GM13976 (cell line): ENCODE measurements at places on chromosomes 3 and 15.
A peak's percentile ranks its signal among the peaks of the same experiment; 100 is the strongest.

DNA sequence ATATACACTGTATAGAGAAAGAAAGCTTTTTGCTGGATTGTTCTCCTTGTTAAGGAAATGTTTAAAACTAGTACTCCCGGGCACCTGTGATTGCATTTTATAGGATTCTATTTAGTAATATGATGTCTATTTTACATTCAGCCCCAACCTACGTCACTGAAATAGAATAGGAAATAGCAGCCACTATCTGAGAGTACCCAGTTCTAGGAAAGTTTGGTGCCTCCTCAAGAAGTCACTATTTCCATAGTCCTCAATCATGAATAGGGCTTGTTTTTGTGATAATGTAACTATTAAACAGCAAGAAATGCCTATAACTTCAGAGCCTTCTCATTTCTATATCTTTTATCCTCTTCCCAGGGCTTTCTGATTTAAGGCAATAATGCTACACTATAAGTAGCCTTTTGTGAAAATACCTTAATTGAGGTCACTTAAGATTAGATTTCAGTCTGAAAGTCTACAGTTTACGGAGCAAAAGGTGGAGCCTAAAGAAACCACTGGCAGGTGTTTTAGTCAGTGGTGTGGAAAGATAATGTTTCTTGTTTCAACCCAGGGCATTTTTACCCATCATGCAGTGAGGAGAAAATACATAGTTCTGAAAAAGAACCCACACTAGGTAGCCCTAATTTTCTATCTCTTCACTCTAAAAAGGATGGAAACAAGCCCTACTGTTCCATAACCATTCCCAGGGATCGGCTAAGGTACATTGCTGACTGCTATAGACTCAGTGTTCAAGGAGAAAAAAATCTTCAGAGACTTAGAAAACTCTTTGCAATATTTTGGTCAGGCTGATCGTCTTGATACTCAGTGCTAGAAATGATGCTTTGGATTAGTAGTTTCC lies 38.7 kb downstream of the TIGIT start:
- no peak for DNase-seq

GRCh38 chr3:67635257-67635656 lies 19.2 kb downstream of the SUCLG2 start:
- DNase-seq = no peak

DNA sequence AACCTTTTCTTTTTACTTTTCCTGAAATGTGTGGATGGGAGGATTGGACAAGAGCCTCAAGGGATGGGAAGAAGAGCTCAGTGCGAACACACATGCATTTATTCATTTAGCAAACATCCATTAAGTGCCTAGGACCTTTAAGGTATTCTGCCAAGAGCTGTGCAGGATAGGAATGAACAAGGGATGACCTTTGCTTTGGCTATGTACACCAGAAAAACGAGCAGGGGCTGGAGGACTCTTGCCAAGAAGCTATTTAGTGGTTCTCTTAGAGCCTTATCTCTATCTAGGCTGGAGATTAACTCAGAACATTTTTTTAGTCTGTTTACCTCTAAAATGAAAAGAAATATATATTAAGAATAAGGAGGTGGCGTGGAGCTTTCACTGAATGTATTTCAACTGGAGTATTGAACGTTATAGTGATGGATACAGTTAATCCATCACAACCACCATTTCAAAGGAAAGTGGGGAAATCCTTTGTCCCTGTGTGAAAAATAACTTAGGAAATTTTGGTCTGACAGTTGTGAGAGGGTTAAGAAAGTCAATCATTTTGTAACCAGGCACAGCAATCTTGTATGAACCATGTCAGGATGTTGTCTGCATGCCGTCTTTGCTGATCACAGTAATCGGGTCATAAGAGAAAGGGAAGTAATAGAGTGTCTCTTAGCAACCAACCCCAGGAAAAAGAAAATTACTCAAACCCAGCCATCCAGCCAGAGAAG lies 279.0 kb downstream of the LPP start:
- DNase-seq = no peak

DNA sequence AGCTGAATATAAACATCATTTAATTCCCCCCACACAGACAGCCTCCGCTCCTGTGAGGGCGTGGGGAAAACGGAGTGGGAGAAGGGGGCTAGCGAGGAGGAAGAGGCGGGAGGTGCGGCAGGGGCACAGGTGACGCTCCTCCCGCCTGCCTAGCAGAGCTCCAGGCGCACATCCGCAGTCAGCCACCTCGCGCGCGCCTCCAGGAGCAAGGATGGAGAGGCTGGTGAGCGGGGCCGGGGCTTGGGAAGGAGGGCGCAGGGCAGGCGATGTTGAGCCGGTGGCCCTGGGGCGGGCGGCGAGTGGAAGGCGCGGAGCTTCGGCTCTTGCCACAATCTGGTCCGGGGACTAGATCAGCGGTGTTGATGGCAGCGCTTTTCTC lies at the start of gene CD200:
CD200 (plus strand) TSS at position 155 of the 379 bp plus-strand sequence; CDS start at position 212, 57 bp downstream.
- DNase-seq = peak; percentile 56

GRCh38 chr3:50195501-50196252 lies 4.3 kb downstream of the GNAT1 start:
- DNase-seq = no peak

DNA sequence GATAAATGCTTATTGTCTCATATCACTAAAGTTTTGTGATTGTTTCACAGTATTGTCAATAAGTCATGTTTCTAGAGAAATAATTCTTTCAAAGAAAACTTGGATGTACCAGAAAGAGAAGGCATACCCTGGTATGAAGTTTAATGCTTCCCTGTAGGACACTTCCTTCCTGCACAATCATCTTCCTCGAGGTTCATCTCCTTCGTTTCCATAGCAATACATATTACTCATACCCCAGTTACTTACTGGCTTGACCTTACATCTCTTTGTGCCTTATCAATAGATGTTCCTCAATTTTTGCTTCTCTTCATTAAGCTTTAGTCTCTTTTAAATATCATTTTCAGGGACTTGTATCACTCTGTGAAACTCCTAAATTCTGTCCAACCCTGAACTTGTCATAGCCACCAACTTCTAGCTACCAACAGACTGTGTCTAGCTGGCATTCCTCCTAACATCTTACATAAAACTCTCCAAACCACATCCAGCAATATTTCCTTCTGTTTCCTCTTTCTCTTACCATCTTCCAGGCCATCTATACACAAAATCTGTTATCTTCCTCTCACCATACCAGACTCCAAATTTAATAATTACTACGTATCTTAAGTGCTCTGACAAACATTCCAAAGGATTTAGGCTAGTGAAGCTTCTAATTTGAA lies 134.3 kb downstream of the GADL1 start:
- DNase-seq = no peak

DNA sequence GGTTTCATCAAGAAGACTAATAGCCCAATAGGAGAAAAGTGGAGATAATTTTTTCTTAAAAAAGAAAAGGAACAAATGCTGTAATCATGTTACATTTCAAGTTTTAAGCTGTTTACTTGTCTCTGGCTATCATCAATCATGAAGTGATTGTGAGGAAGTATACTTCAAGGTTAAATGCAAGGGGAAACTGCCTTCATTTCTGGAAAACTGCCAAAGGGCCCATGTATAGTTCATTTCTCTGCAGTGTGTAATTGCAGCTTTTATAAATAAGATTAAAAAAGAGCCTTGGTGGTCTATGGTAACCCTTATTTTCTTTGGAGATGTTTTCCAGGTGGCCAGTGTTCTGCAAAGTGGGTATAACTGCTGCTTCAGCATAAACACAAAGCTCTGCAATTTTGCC lies 101.9 kb downstream of the GRM7 start:
- no peak for DNase-seq

GRCh38 chr3:50221411-50222168 lies 14.4 kb upstream of the GNAI2 start:
- no peak for DNase-seq

- DNase-seq = no peak
These were observed 232.1 kb downstream of the NR1D2 start for GRCh38 chr3:24177201-24177600.

- peak; percentile 30 for DNase-seq
These were observed 11.8 kb downstream of the ZBTB47 start for GRCh38 chr3:42665050-42665878.

- no peak for DNase-seq
These were observed 136.7 kb downstream of the CCNL1 start for GRCh38 chr3:157023226-157023625.

- DNase-seq = no peak
These were observed 131.9 kb upstream of the STRIT1 start for GRCh38 chr3:155425396-155425795.

DNA sequence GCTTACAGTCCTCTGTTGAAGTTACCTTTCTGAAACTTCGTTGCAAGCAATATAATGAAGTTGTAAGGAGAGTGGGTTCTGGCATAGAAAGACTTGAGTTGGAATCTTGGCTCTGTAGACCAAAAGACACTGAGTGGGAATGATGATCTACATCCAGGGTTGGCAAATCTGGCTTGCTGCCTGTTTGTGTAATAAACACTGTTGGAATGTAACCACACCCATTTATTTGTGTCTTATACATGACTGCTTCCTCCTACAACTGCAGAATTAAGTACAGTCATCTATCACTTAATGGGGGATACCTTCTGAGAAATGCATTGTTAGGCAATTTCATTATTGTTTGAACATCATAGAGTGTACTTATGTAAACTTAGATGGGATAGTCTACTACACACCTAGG lies 178.4 kb upstream of the SUCLG2 start:
- no peak for DNase-seq

DNA sequence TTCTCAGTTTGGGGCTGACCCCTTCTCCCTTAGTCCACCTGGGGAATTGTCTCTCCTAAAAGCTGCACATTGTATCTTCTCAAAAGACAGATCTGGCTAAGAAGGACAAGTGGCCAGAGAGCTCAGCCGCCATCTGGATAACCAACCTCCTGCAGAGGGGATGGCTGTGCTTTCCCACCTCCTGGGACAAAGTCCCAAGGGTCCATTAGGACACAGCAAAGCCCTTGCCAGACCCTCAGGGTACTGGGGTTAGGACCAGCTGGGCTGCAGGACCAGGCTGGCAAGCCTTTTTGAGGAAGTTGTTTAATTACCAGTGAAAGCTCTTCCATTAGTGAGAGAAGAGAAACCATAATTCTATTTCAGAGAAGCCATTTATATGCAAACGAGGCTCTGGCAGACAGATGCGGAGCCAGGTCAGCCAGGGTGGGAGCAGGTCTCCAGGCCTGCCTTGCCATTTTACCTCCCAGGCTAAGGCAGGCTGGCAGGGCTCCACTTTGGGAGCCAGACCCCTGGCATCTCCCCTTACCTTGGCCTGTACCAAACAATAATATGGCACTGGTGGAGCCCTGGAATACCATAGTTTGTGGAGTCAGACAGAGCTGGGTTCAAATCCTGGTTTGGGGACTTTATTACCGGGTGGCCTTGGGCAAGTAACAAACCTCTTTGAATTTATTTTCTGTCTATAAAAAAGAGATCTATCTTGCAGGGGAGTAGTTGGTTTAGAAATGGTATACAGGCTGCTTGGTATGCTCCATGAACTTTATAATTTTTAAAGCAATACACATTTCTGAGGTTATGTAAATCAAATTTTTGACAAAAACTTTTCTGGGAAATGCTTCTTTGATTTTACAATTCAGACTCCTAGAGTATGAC lies 17.9 kb downstream of the SHF start:
- DNase-seq = no peak

DNA sequence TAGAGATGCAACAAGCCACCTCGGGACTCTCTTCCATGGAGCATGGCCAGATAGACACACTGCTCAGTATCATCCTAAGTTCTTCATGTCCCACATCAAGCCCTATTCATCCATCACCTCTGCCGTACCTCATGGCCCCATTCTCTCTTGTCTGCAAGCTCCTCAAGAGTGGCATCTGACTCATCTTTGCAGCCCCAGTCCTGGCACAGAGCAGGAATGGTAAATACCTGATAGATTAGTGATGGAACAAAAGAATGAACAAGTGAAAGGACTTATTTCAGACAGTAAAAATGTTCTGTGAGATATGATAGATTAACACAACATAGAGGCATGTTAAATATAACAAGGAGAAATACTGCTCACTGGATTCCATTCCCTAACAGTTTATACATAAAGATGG lies 176.4 kb downstream of the ISL2 start:
- DNase-seq = no peak

DNA sequence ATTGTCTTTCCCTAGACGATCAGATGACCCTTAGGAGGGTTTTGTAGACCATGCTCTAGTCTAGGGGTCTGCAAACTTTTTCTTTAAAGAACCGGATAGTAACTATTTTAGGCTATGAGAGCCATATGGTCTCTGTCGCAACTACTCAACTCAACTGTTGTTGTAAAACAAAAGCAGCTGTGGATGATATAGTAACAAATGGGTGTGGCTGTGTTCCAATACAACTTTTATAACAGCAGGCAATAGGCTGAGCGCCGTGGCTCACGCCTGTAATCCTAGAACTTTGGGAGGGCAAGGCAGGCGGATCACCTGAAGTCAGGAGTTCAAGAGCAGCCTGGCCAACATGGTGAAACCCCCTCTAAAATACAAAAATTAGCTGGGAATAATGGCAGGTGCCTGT lies 6.1 kb upstream of the CMTM6 start:
- no peak for DNase-seq

- no peak for DNase-seq
These were observed 269.3 kb downstream of the TBL1XR1 start for GRCh38 chr3:176927706-176928581.

- no peak for DNase-seq
These were observed 31.7 kb upstream of the ATOSA start for GRCh38 chr15:52710708-52711389.

- no peak for DNase-seq
These were observed 11.2 kb downstream of the DLL4 start for GRCh38 chr15:40940296-40940801.

DNA sequence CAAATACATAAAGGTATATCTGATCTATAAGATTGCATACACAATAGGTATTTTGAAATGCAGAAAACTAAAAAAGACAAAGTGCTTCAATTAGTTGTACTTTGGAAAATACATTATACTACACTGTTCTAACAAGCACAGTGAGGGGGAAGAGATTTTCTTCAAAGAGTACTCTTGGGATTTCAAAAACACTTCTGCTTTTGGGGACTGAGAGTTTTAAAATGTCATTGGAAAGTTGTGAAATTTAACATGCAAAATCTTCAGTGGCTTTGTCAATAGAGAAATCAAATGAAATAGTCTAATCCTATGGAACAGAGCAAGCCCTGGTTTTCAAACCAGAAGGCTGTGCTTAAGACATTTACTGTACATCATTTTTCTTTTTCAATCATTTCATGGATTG lies 322.2 kb upstream of the SEMA6D start:
- no peak for DNase-seq

GRCh38 chr15:83413054-83413719 lies 34.0 kb upstream of the SH3GL3 start:
- peak; percentile 32 for DNase-seq

DNA sequence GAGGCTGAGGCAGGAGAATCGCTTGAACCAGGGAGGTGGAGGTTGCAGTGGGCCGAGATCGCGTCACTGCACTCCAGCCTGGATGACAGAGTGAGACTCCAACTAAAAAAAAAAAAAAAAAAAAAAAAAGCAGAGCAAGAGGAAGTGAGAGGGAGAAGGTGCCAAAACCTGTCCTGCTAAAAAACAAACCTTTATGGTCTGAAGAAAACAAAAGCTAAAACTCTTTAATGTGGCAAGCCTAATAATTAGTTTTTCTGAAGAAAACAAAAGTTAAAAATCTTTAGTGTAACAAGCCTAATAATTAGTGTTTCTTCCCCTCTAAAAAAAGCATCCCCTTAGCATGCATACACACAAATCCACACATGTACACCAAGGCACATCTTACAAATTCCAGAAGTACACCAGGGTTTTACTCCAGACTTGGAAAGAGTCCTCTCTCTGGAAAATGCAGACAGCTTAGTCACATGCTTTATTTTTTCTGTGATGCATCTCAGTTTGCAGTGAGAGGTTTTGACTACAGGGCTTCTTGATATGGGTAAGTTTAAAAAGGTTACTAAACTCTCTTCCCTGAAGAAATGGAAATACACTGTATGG lies 65.9 kb downstream of the HACD2 start:
- DNase-seq = no peak
